Caudate nucleus (tissue), 63 donors: ENCODE measurements at places on chromosomes 3 and 15.

GRCh38 chr3:63355809-63356208 lies 77.7 kb downstream of the SYNPR start:
- DNase-seq = no peak

- DNase-seq = no peak
Observed at GRCh38 chr15:59051873-59052861, 52.8 kb upstream of the CCNB2 start.

- DNase-seq = no peak
Observed at GRCh38 chr3:56222866-56223265, 245.4 kb downstream of the ERC2 start.

GRCh38 chr3:97089621-97090020 lies 275.2 kb downstream of the EPHA6 start:
- no peak for DNase-seq

DNA sequence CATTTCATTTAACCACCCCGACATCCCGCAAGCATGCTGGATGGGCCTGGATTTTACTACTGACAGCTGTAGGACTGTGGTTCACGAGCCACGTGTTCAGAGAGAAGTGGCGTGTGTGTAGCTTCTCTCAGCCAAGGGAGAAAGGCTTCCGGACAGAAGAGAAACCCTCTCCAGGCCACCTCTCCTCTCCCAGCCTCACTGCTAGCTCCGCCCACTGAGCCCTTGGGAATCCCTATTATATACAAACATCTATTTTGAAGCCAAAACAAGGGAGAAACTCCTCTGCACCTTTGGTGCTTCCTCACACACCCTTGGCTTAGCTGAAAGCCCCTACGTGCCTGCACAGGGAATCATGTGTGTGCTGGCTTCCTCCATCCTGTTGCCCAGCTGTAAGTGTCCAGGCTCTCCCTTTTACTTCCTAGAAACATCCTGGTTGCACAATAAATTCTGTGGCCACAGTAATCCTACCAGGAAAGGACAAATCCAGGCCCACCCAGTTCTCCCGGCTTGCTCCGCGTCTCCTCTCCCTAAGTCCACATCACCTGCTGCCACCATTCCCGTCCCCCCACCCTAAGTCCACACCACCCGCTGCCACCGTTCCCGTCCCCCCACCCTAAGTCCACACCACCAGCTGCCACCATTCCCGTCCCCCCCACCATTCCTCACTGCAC lies 30.5 kb downstream of the PCSK6 start:
- no peak for DNase-seq

DNA sequence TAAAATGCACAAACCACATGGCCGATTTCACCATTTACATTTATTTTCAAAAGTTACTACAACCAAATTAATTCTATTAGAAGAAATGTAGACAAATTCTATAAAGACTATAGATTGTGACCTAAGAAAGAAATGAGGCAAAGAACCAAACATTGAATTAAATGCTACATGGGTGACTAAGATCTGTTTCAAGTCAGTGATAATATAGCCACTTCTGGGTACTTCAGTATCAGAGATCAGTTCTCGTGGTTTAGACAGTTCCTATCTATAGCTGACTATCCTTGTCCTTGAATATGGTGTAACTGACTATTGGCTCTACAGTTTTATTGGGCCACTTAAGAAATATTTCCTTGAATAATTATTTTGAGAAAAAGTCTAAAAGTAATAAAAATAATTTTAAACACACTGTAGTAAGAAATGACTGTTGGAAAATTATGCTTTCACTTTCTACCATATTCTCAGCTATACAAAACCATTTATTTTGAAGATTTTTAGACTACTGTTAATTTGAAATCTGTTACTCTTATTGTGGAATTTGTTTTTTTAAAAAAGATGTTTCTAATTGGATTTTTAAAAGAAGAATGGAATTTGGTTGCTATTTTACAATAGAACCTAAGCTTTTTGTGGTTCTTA lies 14.1 kb downstream of the KCNMB3 start:
- DNase-seq = no peak

DNA sequence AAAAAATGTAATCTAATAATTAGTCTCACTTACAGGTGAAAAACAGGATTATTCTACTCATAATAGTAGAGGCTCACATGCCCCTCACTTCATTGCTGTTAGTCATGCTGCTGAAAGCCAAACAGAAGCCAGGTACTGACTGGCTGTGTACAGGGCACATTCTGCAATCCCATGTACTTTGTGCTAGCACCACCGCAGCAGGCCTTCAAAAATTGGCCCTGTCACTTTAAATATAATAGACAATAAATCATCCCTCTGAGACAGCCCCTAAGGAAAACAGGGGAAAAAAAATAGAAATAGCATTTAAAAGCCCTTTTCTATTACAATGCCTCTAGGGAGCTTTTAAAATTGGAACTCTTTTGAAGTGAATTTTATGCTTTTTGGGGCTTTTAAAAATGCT lies 723.8 kb downstream of the TUSC7 start:
- no peak for DNase-seq

DNA sequence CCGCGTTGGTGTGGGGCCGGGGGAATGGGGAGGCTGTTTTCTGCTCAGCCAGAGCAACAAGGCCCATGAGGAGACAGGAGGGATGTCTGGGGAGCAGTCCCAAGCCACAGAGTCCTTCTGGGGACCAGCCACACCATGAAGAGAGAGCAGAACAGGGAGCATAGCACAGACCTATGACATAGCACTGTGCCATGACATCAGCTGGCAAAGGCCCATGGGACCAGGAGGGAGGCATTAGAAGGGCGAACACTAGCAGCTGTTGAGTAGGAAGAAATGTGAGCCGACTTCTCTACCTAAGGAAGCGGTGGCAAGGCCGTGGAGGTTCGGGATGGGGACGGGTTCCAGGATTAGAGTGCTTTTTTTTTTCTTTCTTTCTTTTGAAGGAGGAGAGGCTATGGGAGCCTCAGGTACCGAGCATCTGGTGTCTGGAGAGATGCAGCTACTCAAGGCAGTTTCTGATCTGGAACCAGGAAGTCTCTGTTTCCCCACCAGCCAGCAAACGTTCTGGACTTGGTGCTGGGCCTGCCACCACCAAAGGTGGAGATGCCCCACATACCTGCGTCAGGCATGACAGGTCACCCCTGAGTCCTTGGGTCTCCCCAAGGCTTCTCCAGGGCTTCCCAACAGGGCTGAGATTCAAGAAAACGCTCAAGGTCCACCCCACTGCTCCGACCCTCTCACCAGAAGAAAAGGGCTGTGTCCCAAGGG lies 77.3 kb upstream of the CGNL1 start:
- no peak for DNase-seq

GRCh38 chr3:142768338-142768737 lies 44.5 kb downstream of the TRPC1 start:
- no peak for DNase-seq

- no peak for DNase-seq
Observed at GRCh38 chr15:81981908-81982307, 63.9 kb downstream of the MEX3B start.

DNA sequence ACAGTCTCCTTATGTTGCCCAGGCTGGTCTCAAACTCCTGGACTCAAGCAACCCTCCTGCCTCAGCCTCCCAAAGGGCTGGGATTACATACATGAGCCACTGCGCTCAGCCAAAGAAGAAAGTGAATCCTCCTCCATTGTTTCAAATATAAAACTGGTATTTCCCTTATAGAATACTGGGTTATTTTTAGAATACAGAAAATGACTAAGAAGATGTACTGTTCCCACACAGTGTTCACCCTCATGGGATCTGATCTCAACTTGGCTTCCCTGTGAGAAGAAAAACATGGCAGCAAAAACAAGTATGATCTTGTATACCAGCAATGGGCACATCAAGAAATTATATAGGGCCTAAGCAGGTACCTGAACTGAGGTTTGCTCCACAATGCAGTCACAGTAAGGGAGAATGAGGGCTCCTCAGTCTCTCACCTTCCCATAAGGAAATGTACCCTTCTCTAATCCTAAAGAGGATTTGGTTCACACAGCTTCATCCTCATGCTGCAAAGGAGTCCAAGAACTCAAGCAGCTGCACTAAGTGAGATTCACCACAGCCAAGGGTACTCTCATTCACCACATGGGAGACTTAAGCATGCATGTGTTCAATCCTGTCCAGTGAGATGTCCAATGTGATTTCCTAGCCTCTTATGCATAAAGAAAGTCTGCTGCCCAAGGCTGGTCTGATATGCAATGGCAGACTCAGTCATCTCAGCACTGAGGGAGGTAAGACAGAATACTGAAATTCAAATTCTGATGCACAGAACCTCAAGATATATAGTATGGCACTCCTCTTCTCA lies 25.8 kb downstream of the USP4 start:
- no peak for DNase-seq

DNA sequence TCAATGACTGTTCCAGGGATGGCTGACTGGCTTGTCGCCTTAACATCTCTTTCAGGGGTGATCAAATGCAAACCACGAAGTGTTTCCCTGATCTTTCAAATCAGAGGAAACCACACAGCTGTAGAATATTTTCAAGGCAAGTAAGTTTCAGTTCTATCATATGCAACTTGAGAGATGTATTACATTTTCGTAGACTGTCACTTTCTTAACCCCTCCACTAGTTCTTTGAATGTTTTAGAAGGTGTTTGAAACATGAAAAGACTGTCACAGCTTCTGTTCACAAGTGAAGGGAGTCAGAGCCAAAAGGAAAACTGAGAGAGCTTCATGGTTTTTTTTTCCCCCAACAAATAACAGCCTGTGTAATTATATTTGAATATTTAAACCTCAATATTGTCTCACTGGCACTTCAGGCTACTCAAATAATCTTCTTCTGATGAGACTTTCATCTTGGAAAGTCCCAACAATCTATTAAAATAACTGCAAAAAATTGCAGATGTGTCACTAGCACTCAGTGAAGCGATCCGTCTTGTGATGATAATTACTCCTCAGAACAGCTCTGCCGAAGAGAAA lies 25.9 kb upstream of the CAPN7 start:
- DNase-seq = no peak

GRCh38 chr3:46559091-46559704 lies 6.9 kb downstream of the LRRC2 start:
- DNase-seq = no peak

- DNase-seq = no peak
Observed at GRCh38 chr3:43162230-43163084, 56.6 kb upstream of the POMGNT2 start.

DNA sequence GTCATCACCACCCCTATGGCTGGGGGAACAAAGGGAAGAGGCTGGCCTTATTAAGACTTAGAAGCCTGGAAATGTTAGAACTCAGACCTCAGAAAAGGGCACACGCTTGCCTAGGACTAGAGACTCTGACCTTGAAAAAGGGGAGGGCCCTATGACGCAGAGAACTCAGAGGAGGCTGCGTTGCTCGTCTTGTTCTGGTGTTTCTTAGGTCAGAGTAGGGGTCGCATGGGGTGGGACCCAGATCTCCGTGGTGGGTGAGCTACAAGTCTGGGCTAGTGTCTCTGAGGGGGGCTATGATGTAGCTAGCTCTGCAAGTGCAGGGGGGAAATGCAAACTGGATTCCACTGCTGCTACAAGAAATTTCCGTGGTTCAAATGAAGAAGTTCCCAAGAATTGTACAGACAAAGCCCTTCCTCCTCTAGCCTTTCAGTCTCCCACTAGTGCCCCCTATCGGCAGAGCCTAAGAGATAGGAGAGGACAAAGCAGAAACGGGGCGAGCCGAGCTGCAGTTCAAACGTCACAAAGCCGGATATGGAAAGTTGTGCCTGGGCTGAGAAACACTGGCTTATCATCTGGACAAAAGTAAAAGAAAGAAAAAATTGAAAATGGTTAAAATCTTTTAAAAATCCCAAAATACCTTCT lies 392.9 kb upstream of the ROBO2 start:
- DNase-seq = no peak

DNA sequence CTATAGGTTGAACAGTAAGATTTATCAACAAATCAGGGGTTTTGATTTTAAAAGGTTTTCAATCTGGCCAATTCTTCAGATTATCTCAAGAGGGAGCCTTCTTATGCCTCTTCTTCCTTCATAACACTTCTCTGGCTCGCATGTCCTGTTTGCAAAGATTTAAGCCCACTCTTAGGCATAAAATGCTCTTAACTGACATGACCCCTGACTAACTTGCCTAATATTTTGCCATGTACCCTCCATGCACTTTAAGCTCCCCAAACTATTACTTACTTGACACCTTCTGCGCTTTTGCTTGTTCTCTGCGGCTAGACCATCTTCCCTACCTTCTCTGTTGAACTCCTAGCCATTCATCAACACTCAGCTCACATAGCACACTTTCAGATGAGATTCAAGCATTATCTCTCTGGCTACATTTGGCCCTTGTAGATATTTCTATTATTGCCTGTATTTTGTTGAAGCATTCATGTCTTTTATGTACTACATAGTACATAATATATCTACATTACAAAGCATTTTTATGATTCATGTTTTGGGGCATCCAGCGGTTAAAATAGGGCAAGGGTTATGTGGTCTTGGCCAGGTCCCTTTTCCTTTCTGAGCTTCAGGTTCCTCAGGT lies 1.0 kb upstream of the ARIH1 start:
- DNase-seq = no peak

DNA sequence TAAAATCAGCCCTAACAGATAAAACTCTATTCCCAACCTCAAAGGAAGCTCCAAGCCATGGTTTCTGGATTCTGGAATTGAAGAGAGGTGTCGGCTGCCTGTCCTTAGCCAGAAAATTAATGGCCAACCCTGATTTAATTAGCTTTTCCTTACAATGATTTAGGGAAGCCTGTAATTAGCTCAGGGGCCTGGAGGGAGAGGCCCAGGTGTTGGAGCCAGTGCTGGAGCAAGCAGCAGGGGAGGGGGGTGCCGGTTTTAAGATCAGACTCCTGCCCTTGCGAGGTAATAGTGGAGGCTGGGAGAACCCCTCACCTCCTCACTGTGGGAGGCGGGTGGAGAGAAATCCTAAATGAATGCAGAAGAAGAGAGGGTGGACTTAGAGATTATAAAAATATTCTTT lies 14.7 kb upstream of the ATP2B2 start:
- no peak for DNase-seq

DNA sequence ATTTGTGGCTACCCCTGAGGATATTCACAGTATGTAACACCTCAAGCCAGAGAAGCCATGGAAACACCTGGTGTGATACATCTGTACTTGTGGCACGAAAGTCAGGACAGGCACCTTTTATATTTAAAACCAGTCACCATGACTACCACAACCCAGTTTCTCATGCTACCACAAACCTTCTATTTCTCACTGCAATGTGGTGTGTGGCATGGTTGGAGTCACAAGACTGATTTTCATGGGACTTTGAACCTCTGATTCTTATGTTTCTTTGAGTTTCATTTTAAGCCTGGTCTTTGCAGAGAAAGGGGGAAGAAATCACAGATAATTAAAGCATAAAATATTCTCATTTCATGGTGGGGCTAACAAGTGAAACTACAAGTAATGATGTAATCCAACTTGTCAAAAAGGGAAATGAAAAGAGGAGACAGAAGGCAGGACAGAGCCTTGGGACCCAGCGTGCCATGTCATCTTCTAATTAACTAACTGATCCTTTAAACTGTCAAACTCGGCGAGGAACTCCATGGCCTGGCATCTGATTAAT lies 175.9 kb downstream of the PDZRN3 start:
- no peak for DNase-seq
